ENCODE measurements at places on chromosomes 2 and 18.

GRCh38 chr18:36073676-36074075 lies 6.3 kb upstream of the RPRD1A start:
- DNase-seq = no peak

DNA sequence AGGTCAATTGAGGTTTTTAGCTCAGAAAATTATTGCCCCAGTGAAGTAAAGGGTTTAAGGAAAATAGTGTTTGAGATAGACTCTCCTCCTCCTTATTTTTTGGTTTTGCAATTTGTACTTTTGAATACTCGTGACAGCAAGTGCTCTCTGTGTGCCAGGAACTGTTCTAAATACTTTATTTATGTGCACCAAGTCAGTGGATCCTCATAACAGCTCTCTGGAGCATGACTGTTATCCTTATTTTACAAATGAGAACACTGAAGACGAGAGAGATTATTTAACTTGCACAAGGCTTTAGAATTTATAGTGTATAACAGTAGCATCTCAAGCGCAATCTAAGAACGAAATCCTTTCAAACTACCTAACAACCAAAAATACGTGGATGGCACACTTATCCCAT lies 24.7 kb downstream of the BABAM2 start:
- no peak for DNase-seq

GRCh38 chr2:192254444-192254843 lies 59.7 kb upstream of the TMEFF2 start:
- DNase-seq = no peak

GRCh38 chr2:189022492-189022891 lies 48.3 kb downstream of the COL3A1 start:
- no peak for DNase-seq

GRCh38 chr2:98324181-98324580 lies 22.1 kb upstream of the CNGA3 start:
- no peak for DNase-seq

DNA sequence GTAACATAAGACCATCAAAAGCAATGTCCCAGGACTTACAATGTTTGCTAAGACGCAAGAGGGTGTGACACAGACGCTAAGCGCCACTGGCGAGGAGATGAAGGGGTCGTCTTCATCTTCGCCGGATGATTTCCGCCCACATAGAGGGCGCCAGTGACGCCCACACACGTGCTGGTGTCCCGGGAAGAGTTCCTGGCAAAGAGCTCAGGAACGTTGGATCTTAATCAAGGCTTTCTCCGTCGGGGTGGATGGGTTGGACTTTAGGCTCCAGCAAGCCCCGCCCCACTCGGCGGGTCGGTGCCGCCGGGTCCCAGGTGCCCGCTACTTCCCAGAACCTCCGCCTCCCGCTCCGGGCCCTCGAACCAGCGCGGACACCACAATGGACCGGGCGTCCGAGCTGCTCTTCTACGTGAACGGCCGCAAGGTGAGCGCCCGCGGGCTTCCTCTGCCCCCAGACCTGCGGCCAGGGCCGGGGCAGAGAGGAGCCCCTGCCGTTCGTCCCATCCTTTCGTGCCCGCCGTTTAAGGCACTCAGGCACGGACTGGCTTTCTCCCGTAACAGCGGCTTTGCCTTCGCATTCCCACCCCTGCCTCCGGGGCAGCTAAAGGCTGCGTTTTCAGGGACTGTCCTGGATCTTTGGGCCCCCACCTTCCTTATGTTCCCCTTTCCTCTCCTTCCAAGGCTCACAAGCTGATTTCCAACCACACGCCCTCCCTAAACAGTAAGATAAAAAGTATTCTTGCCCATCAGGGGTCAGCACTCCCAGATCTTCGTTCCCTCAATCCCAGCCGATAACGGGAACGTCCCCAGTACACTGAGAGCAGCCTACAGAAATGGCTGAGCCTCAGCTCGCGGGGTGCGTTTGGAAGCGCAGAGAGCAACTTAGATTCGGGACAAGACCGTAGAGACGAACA lies at the start of gene AOX1:
TSS of gene AOX1 (plus strand) at position 285 of the 914 bp plus-strand sequence. CDS start at position 380, 95 bp downstream.
- no peak for DNase-seq

- DNase-seq = no peak
These were observed 18.1 kb upstream of the LCLAT1 start for GRCh38 chr2:30428827-30429461.

- DNase-seq = no peak
These were observed 37.9 kb downstream of the SUCLG1 start for GRCh38 chr2:84421197-84421596.

DNA sequence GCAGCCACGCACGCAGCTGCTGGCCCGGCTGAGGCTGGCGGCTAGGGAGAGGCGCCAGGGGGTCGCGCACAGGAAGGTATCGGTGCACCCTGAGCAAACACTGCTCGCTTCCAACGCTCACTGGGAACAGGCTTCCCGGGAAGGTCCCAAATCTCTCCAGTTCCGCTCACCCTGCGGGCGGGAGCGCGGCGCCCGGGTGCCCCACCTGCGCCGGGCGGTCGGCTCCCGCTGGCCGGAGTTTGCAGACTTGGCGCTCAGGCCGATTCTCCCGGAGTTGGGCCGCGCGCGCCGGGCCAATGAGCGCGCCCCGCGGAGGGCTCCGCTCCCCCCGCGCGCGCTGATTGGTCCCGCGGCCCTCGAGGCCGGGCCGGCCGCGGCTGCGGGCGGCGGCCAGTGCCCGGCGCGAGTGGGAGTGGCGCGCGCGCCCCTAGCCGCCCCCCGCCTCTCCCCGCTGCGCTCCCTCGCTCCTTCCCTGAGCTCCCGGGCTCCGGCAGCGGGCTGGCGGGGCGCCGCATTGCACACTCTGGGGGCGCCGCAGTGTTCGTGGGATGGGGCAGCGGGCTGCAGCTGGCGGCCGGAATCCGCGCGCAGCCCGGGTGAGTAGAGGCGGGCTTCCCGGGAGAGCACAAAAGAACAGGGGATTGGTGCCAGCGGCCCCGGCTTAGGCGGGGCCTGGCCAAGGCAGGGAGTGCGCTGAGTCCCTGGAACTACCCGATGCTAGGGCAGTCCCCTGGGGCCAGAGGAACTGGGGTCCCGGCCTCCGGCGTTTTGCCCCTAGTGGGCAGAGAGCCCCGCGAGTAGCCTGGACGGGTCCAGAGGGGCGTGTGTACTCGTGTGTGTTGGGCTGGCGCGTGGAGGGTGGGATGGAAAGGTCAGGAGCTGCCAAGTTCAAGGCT lies at the start of gene LYPD6:
TSS of gene LYPD6 (plus strand) at position 461 of the 896 bp plus-strand sequence. CDS start 107,122 bp downstream, outside the sequence.
- DNase-seq = no peak

DNA sequence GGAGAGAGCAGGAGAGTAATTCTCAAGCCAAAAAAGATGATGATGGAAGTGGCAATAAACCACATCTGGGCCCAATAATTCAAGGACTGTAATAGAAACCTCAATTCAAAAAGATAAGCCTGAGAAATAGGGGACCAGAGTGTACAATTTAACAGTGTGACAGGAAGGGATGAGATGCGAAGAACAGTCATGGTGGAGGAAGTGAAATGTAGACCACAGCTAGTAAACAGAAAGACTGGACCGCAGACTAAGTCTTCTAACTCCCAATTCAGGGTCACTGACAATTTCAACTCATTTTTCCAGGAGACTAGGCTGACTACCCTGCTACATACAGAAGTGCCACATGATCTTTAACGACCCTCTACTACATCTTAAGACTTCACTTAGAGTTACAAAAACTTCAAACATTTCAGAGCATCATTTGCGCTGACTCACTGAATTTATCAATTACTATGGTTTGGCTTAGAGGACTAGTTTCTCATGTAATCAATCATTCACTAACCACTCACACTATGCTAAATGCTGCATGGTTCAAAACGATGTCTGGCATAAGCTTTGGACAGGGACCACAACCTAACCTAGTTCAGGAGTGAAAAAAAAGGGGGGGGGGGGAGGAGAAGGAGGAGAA lies 9.0 kb downstream of the CUL3 start:
- DNase-seq = no peak

GRCh38 chr2:169272010-169272409 lies 90.3 kb downstream of the LRP2 start:
- no peak for DNase-seq

GRCh38 chr2:46393865-46394264 lies 85.5 kb upstream of the TMEM247 start:
- no peak for DNase-seq

DNA sequence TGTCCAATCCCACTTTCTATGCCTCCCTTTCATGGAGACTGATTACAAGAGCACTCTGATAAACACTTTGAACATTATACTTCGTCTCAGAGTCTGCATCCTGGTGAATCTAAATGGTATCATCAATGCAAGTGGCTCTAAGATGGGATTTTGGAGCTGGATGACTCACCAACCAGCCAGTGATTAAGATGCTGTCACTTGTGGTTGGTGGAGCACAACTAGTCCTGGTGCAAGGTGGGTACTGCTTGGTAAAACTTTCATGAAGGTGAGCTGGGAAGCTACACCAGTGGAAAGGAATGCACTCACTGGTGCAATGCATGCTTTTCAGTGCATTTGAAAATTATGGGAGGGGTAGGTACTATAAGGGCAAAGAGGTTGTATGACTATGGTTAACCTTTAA lies 137.7 kb upstream of the TRIB2 start:
- DNase-seq = no peak

DNA sequence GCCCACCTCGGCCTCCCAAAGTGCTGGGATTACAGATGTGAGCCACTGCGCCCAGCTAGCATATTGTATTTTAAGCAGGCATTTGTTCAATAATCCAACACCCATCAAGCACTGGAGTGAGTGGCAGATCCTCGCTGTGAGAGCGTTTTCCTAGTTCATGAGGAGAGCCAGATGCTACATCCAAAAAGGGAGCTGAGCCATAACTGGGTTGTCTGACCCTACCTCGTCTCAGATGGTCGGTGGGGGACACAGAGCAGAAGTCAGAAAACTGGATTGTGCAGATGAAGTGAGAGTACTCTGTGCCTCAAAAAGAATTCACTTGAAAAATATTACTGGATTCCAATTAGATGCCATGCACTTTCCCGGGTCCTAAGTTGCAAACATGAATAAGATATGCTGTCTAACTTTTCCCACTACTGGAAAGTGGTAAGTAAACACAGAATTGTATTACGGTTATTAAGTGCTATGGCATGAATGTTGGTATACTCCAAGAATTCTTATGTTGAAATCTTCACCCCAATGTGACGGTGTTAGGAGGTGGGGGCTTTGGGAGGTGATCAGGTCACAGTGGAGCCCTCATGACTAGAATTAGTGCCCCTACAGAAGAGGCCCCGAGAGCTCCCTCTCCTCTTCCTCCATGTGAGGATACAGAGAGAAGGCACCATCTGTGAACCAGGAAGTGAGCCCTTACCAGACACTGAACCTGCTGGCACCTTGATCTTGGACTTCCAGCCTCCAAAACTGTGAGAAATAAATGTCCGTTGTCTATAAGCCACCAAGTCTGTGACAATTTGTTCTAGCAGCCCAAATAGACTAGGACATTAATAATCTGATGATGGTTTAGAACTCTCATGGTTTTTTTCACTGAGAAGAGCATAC lies 21.5 kb downstream of the SOWAHC start:
- DNase-seq = no peak

DNA sequence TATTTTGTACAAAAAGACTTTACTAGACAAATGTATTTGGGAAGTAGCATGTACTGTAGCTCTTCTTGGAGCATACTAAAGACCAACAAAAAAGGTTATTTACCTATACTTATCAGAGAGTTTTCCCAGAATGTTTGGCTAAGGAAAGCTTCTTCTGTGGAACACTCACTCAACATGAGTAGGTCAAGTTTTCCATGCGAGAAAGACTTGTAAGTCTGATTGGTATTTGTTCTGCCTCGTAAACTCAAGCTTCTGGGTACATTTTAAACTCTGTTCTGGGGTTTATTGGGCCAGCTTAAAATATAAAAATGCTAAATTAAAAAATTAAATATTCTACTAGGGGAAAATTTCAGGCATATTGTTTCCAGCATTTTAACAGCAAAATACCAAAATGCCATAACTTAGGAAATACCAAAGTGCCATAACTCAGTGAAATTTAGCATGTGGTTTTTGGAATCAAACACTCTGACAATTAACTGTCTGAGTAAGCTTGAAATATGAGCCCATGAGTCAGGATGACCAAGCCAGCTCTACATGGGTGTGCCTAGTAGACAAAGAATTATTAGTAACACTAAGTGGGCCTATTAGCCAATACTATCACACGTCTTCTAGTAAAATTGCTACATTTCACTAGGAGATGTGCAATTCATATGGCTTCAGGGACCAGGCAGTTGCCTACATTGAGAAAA lies 47.3 kb upstream of the SERPINE2 start:
- no peak for DNase-seq

- no peak for DNase-seq
These were observed 831.2 kb upstream of the CDH2 start for GRCh38 chr18:29007986-29008654.

DNA sequence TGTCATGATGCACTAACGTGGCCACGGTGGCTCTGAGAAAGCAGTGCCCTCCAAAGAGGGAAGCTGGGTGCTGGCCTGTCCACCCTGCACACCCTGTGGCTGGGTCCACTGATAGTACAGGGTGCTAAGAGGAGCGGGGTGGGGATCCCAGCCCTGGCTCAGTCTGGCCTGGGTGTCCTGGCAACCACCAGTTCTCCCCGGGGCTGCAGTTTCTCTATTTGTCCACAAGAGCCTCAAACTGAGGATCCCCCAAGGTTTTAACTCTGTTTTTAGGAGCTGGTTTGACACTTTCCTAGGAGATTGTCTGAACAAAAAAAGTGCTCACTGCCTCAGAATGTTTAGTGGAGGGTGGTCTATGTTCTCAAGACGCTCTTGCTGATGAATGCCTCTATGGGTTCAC lies 29.0 kb downstream of the EDAR start:
- no peak for DNase-seq

- DNase-seq = no peak
These were observed 33.1 kb upstream of the MBP start for GRCh38 chr18:77165503-77166188.

DNA sequence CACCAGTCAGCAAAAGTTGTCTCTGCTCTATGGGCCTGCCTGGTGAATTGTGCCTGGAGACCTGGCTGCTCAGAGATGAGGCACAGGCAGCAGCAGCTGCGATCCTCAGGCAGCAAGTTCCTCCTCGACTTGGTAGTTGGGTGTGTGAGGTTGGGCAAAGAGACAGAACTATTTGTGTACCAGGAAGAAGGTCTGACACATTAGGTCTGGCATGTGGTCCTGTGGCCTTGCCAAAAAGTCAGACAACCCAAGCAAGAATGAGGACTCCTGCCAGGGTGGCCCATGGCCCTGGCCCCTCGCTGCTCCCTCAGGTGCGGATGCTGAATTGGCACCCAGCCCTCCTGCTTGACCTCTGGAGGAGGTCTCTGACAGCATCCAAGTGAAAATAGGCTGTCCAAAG lies 192.7 kb downstream of the DYSF start:
- DNase-seq = no peak

- no peak for DNase-seq
These were observed 2.9 kb upstream of the BCL2L11 start for GRCh38 chr2:111117598-111118480.

All from stimulated activated CD8-positive, alpha-beta memory T cell treated with anti-CD3 and anti-CD28 coated beads, Interleukin-15, amount 100 ng/mL, for 4 hours (primary cell).